T follicular helper cell (primary cell): ENCODE measurements at places on chromosomes 2 and 18.

DNA sequence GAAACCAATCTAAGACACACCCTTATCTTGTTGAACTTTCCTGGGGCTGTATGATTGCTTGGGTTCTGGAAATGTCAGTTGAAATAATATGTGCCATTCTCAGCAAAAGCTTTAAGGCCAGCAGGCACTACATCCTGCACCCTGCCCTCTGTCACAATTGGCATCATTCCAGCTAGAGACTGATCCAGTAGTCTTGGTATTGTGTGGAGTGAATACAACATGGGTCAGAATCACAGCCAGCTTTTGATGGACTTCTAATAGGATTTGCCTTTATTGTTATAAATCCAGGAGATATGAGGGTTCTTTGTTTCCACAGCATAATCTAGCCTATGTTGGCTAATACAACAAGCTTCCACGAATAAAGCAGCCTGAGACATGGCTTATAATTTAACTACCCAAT, 617.0 kb upstream of the CDH2 start:
- no peak for DNase-seq

GRCh38 chr2:199932312-199932855, 21.3 kb downstream of the C2orf69 start:
- DNase-seq, result no peak

GRCh38 chr2:120376101-120376500, 30.2 kb downstream of the INHBB start:
- no peak for DNase-seq

- DNase-seq, result no peak
These were observed 11.5 kb downstream of the CATIP start for GRCh38 chr2:218368150-218368528.

DNA sequence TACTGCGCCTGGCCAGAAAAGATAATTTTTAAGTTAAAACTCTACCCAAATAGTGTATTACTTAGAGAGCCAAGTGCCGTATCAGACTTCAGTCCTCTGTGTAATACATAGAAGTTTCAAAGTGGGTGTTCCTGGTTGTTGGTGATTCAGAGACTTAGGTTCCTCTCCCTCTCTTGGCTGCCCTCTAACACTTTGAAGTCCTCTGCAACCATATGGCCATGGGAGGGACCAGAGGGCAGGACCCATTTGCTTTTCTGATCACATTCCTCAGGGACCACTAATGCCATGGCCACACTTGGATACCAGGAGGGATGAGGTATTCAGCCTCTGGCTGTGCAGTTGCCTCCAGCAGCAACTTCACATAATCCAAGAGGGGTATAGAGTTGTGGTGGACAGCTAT, 131.5 kb downstream of the CAPN13 start:
- DNase-seq, result no peak
